Body of pancreas (tissue), 4 donors: ENCODE measurements at places on chromosomes 11 and 22. TPM values are rescaled to one million over a fixed set of nuclear protein-coding genes. Genes with fewer than 3 reads are reported as not detected.
A peak's percentile ranks its signal among the peaks of the same experiment; 100 is the strongest.

FAM111B gene
- 0.33 TPM for total RNA-seq

SCGB2A2 gene
- not detected for total RNA-seq

LUZP2 gene
- not detected for total RNA-seq

CYTH4 gene
- 7.9 TPM for total RNA-seq

RAG1 gene
- 0.33 TPM for total RNA-seq

MPZL3 gene
- total RNA-seq: 8.0 TPM

DNA sequence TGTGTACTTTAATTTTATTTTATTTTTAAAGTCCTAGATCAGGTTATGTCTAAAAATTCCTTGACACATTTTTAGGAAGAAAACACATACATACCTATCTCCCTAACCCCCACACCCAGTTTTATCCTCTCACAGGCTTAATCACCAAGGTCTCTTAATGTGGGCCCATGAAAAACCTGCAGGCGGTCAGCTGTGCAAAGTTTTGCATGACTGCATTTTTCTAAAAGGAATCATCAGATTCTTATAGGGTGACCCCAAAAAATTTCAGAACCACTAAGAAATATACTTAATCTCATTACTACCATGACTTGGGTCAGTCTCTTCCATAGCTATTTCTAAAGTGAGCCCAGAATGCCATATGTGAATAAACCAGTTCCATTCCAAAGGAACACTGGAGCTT lies 19.8 kb downstream of the SAA1 start:
- H3K27me3 ChIP-seq: no peaks in the 10 kb centered on the region
- no peak for DNase-seq
- no peak overlapping the region for H3K4me3 ChIP-seq
- no peak overlapping the region for H3K27ac ChIP-seq
- H3K36me3 ChIP-seq: peaks cover 7% of the 10 kb centered on the region

DNA sequence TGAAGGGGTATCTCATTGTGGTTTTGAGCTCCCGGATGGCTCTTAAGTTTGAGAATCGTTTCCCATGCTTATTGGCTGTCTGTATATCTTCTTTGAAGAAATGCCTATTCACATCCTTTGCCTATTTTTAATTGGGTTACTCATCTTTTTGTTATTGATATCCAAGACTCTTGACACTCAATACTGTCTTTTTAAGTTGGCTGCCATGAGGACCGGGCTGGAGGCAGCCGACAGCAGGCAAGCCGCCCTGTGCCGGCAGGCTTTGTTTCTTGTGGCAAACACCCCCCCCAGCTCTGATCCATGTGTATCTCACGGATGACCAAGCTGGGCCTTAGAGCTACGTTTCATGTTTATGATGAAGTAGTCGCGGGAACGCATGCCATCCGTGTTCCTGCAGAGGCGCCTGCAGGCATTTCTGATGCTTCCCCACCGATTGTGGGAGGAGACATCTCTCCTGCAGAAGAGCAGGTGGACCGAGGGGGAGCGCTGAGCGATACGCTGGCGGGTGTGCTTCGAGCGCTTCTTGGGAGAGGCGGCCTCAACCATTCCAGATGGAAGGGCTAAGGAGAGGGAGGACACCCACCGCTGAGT lies 95.8 kb downstream of the TBC1D22A start:
- no peak for DNase-seq
- H3K36me3 ChIP-seq: no peaks in the 10 kb centered on the region
- H3K4me3 ChIP-seq: no peak overlapping the region
- no peak overlapping the region for H3K27ac ChIP-seq
- H3K4me1 ChIP-seq: no peaks in the 10 kb centered on the region
- no peaks in the 10 kb centered on the region for H3K27me3 ChIP-seq

DNA sequence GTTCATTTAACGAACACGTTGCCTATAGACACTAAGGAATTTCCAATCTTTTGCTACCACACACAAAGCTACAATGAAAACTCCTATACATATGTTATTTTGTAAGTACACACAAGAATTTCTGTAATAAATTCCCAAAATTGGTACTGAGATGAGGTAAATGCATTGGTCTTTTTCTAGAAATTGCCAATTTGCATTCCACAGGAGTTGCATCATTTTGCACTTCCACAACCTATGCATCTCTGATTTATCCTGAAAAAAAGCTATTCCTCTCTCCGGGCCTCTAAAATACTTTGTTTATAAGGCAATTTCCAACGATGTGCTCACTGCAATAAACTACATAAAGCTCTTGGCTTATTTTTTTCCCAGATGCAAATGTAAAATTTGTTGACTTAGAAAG lies 24.9 kb downstream of the IMMP1L start:
- DNase-seq: no peak
- H3K27me3 ChIP-seq: no peaks in the 10 kb centered on the region
- no peaks in the 10 kb centered on the region for H3K4me1 ChIP-seq
- H3K27ac ChIP-seq: no peak overlapping the region
- no peaks in the 10 kb centered on the region for H3K36me3 ChIP-seq

DNA sequence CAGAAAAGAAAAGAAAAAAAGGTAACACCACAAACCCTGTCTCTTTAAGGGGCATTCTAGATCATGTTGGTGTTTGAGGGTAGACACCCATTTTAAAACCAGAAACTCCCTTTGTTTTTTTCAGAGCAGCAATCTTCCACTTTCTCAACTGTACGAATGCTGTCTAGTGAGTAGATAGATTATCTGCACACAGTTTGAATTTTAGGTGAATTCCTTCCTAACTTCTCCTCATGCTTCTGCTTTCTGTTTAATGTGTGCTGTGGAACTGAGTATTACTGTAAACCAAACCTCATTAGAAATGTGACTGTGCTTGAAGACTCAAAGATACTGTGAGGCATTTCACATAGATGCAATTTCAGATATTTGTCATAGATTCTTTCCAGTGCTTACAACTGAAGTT lies 102.4 kb downstream of the PRMT3 start:
- H3K4me3 ChIP-seq: no peak overlapping the region
- DNase-seq: no peak
- no peak overlapping the region for H3K27ac ChIP-seq
- peaks cover 3% of the 10 kb centered on the region for H3K4me1 ChIP-seq
- no peaks in the 10 kb centered on the region for H3K36me3 ChIP-seq

DNA sequence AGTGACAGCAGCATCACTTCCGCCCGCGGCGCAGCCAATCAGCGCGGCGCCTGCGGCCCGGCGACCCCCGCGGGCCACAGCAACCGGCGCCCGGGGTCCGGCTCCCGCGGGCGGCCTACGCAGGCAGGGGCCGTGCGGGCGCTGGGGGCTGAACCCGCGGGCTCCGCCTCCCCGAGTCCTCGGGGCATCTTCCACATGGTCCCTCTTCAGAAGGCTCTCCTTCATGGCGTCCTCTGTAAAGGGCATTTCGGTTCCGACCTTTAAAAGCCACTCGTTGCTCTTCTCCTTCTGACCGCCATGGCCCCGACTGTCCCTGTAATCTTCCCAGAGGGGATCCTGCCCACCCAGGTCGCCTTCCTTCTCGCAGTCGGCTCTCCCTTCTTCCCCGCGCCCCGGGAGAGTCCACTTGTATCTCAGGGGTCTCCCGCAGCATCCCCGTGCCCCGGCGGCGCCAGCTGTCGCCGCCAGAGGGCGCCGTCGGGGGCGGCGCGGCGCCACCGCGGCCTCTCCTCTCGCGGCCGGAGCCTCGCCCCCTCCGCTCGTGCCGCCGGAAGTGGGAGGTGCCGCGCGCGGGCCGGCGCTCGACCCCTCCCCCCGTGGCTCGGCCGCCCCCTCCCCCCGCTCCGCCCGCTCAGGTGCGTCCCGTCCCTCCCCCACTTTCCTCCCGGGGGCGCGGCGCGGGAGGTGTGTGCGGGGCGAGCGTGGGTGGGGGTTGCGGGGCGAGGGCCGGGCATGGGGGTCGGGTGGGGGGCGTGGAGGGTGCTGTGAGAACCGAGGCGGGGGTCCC lies at the start of gene RNF214:
TSS of gene RNF214 (plus strand) at position 580 of the 787 bp plus-strand sequence. CDS start 1,602 bp downstream, outside the sequence.
- peaks cover 36% of the 10 kb centered on the region for H3K4me1 ChIP-seq
- H3K27me3 ChIP-seq: no peaks in the 10 kb centered on the region
- peak within 1 kb of the TSS; percentile 92 for H3K27ac ChIP-seq
- peak within 1 kb of the TSS; percentile 96 for H3K4me3 ChIP-seq
- peak; percentile 80 for DNase-seq

- peak; percentile 74 for DNase-seq
- peaks cover 28% of the 10 kb centered on the region for H3K4me1 ChIP-seq
- no peak overlapping the region for H3K27ac ChIP-seq
Measured at GRCh38 chr22:38214302-38215056, 12.7 kb downstream of the MAFF start.

DNA sequence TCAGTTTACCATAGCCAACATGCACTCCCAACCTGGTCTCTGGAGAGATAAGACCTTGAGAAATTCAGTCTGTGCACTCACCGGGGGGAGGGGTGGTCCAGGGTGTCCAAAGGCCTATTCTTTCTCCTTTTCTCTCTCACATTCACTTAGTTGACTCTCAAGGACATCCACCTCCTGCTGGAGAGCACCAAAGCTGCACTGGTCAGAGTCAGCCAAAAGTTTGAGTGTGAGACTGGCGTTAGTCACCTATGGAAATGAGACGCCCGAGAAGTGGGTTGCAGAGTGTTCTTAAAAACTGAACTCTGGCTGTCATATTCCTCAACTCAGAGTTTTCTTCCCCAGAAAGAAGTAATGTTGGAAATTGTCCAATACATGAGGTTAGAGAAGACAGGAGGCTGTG lies 5.0 kb upstream of the UBQLNL start:
- no peaks in the 10 kb centered on the region for H3K36me3 ChIP-seq
- no peaks in the 10 kb centered on the region for H3K27me3 ChIP-seq
- no peak for DNase-seq
- H3K4me3 ChIP-seq: no peak overlapping the region
